Heart left ventricle (tissue), 16 donors: ENCODE measurements at places on chromosomes 5 and 9. TPM values are rescaled to one million over a fixed set of nuclear protein-coding genes. Genes with fewer than 3 reads are reported as not detected.

GRCh38 chr5:10524376-10525123, 39.3 kb upstream of the ANKRD33B start:
- no peak for DNase-seq

DNA sequence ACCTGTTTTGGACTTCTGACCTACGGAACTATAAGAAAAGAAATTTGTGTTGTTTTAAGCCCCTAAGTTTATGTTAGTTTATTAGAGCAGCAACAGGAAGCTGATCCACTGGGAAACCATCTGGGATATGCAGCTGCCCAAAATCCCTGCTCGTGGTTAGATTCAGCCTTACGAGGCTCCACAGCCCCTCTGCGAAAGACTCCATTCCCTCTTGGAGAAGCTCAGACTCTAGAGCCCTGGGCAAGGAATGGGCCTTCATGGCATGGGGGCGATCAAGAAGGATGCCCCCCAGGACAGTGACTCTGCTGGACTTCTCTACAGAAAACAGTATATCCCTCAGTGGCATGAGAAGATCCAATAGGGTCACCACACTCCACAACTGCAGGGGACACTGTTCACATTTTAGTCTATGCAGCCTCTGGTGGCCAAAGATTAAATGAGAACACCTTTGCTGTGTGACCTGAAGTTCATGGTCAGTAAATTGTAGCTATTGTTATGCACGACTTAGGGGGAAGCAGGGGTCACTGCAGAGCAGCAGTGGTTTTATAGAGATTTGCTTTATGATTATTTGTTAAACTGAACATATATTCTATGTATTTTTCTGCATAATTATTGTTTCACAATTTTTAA, 21.1 kb downstream of the IRF1 start:
- DNase-seq: no peak

DNA sequence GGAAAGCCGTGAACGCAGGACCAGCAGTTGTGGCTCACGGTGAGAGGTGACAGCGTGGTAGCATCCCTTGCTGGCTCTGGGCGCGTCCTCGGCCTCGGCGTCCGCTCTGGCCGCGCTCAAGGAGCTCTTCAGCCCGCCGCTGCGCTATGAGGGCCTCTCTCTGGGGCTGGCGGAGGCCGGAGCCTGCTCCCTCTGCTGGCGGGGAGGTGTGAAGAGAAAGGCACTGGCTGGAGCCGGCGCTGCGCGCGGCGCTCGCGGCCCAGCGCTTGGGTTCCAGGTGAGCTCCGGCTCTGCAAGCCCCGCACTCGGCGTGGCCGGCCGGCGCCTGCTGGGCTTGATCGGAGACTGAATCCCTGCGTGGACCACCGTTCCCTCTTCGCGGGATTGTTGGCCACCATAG, 705.6 kb downstream of the SEMA5A start:
- no peak for DNase-seq

DNA sequence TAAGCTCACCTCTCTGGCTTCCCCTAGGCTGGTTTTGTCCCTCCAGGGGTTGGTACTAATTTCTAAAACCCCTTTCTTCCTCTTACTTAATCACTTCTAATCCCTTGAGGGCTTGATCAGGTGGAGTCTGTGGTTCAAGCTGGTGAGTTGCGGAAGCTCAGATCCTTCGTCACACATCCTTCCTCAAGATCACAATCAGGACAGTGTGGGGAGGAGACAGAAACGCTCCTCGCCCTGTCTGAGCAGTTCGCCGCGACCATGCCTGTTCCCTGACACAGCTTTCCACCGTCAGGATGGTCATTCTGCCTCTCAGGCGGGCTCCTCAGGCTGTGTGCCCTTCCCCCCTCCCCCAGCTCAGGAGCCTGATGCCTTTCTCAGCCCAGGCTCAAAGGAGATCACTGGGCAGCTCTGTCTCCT, 24.3 kb downstream of the CPLX2 start:
- DNase-seq: peak; percentile 32

- no peak for DNase-seq
These were observed 190.8 kb upstream of the EFNA5 start for GRCh38 chr5:107861565-107861964.

The SPATA31C1 gene
- total RNA-seq: not detected

DNA sequence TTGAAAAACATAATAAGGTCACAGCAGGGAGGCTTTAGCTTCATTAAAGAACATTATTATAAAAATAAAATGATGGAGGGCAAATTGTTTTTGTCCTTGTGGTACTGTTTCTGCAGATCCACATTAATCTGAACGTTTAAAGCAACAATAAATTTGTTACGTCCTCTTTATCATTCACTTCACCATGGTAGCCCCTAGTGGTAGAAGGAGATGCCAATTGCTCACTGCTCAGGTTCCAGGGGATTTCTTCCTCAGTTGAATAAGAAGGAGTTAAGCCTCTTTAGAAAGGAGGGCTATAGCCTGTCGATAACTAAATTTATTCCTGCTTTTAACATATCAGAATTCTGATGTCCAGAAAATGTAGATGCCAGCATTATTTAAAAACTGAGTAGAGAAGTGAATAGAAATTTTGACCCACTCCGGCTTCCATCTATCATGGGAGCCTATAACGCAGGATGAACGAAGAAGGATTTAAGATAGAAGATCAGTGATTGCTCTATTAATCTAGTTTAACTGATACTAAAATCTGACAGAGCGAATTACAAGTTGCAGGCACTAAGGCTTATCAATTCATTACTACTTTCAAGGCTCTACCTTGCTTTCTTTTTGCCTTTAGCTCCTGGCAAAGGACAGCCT, 692.3 kb downstream of the PTPRD start:
- no peak for DNase-seq

DNA sequence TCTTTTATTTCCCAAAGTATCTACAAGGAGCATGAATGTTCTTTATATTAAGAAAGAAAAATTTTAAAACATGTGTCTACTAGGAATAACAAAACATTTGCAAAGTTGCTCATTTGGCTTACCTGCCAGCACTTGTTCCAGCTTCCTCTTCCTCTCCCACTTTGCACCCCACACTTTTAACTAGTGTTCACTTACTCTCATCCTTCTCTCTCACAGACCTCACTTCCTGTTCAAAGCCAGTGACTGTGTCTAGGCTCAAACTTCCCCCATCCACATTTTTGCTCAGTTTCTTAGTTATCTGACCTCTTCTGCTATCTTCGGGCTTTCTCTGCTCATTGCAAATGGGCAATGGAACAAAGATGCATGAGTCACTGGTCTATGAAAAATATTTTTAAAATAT, 512.2 kb upstream of the ZNF462 start:
- DNase-seq: no peak

DNA sequence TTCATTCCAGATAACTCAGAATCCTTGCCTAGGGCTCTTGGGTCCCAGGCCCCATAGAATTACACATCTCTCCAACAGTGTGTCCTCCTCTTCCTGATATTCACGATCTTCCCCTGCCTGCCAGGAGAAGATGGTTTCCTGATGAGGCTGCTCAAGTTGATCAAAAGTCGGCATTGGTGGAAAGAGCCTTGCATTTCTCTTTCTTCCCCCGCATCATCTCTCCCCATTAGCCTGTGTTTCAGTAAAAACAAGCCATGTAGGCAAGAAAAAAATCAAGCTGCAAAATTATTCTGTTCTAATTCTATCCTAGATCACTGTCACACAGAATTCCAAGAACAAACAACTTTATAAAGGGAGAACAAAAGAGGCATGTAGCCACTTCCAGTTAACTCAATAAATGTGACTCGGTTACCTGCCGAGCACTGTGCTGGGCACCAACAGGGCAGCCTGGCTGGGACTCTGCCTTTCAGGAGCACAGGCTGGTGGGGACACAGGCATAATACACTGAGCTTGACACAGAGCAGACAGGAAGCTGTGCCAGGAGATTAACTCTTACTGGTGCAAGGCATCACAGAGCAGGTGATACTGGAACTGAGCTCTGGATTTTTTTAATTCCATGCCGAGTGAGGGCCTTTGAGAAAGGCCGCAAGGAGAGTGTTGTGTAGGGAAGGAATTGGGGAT, 25.6 kb downstream of the TMOD1 start:
- DNase-seq: no peak

The SLC25A2 gene
- not detected for total RNA-seq

The FOXD4L6 gene
- not detected for total RNA-seq
